Naive thymus-derived CD8-positive, alpha-beta T cell (primary cell): ENCODE measurements at places on chromosomes 12 and 14. TPM values are rescaled to one million over a fixed set of nuclear protein-coding genes. Genes with fewer than 3 reads are reported as not detected.

The BEST3 gene
- not detected for total RNA-seq

The CATSPERB gene
- 6.3 TPM for total RNA-seq

The ATL1 gene
- total RNA-seq, result 3.1 TPM

The PROX2 gene
- 0.52 TPM for total RNA-seq

The VRTN gene
- not detected for total RNA-seq

The STAB2 gene
- total RNA-seq, result not detected

The KRT76 gene
- not detected for total RNA-seq

The RPL10L gene
- total RNA-seq, result not detected

The TMEM132D gene
- total RNA-seq, result not detected

The PTPRO gene
- 4.4 TPM for total RNA-seq

The TAS2R30 gene
- total RNA-seq, result 5.0 TPM

The REP15 gene
- not detected for total RNA-seq

The FOXN4 gene
- total RNA-seq, result not detected
